ENCODE measurements at places on chromosomes 11 and 22.

- no peak for DNase-seq
Measured at GRCh38 chr22:38685761-38686160, 4.0 kb downstream of the TOMM22 start.

GRCh38 chr11:110782616-110783015, 70.4 kb upstream of the ARHGAP20 start:
- no peak for DNase-seq

- DNase-seq, result no peak
Measured at GRCh38 chr11:100188137-100188783, 498.8 kb upstream of the ARHGAP42 start.

DNA sequence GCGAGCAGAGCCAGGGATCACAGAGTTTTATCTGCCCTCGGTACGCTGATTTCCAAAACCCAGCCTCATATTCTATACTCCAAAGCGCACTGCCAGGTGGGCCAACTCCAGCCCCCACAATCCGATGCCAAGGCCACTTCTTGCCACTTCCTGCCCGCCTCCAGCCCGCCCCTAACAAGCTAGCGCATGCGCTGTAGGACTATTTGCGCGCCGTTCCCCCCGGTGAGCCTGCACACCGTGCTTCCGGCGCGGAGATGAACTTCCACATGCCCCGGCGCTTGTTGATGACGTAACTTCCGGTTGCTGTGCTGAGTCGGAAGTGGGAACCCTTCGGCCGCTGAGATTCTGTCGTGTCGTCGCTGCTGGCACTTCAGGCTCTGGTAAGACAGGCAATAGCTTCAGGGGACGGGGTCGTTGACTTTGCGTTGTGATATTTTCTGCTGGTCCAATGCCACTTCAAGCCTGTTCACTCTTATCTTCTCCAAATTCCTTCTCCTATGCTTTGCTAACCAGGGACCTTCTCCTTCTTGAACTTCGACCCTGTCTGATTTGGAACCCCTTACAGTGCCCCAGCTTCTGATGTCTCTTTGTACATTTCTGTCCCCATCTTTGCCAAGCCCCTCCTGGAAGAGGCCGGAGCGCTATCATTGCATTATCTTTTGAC, at the start of gene UBE4A:
TSS of gene UBE4A (plus strand) at position 306 of the 664 bp plus-strand sequence. CDS start 5,481 bp downstream, outside the sequence.
- DNase-seq, result peak; percentile 94

- no peak for DNase-seq
Measured at GRCh38 chr22:40502919-40503318, 132.5 kb downstream of the SGSM3 start.

DNA sequence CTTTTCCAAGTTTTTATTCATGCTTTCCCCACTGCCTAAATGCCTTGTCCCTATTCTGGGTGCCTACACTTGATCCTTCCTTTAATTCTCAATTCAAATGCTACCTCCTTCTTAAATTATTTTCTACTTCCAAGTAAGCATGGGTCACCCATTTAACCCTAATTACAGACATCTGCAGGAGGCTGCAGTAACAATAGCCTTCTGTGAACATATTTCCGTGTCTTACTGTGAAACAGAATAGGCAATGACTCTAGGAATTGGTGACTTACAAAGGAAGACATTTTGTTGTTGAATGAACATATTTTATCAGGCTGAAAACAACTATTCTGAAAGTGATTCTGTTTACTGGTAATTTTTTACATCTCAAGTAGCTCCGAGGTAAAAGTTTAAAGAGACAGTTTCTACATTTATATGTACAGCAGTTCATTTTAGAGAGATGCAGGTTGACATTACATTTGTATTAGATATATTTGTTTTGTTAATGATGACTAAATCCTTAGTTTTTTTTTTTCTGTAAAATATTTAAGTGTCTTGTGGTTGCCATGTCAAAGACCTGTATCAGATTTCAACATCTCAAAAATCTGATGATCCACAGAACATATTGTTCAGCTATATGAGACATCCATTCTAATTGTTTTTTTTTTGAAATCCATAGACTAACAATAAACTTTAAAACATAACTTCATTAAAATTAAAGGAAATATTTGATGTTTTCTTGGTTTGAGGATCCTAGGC, 316.8 kb downstream of the CASP12 start:
- peak; percentile 45 for DNase-seq

- DNase-seq, result no peak
Measured at GRCh38 chr11:70569618-70569890, 171.2 kb downstream of the CTTN start.

GRCh38 chr22:43419371-43420080, 7.7 kb downstream of the MPPED1 start:
- no peak for DNase-seq

DNA sequence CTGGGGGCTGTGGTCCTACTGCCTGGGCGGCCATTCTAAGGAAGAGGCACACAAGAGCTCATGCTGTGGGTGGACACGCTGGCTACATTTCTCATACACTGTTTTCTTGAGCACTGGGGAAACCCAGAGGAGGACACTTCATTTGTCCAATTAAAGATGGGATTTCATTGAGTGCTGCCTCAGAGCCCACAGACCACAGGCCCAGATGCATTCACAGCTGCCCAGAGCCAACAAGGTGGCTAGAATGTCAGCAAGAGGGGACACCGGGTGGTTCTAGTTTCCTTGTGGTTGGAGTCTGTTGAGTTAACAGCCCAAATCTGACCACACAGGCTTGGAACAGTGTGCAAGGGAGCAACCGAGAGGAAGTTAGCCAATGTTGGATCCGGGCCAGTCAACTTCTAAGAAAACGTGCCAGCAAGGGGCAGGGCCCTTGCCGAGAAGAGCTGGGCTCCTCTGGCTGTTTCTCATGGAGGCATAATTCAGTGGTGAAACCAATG, 35.0 kb upstream of the SORL1 start:
- no peak for DNase-seq

- no peak for DNase-seq
Measured at GRCh38 chr11:130118636-130119387, 40.8 kb upstream of the ST14 start.

GRCh38 chr22:20783300-20783673, 9.4 kb downstream of the SERPIND1 start:
- DNase-seq, result no peak

DNA sequence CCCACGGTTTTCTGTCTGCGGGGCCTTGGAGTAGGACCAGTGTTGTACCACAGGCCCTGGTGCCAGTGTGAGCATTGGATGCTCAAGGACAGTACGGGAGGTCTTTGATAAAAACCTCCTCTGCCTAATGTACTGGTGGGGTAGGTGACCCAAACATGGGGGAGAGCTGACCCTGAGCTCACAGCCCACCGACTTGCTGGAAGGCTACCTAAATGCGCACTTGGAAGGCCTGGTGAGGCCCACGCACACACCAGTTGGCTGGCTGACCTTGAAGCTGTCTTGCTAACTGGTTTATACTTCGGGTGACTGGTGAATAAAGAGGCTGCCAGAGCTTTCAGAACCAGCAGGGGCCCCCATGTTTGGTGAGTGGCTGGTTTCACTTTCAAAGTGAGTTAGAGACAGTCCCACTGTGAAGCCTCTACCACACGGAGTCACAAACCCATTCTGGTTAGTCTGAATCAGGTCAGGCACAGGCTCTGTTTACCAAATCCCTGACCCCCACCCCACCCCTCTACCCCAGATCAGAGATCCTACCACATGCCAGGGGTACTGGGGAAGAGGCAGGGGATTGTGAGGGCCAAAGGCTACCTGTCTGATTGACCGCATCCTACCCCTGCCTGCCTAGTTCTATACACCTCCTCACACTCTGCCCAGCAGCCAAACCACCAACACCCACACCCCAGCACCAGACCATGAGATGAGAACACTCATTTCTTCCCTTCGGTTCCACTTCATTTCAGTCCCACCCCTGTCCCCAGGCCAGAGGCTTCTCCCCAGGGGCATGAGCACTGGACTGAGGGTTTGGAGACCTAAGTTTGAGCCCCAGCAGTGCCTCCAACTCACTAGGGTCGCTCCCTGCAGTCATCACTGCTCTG, 12.7 kb upstream of the IL2RB start:
- no peak for DNase-seq

- DNase-seq, result no peak
Measured at GRCh38 chr11:13000721-13001120, 8.4 kb upstream of the RASSF10 start.

GRCh38 chr11:118896921-118897591, 13.4 kb downstream of the CXCR5 start:
- no peak for DNase-seq

- no peak for DNase-seq
Measured at GRCh38 chr11:66340596-66341501, 4.1 kb downstream of the BRMS1 start.

- DNase-seq, result no peak
Measured at GRCh38 chr11:1292018-1292643, 17.3 kb downstream of the TOLLIP start.

GRCh38 chr11:62542750-62543567, 3.6 kb downstream of the AHNAK start:
- peak; percentile 76 for DNase-seq

GRCh38 chr11:133937468-133937867, 19.3 kb downstream of the IGSF9B start:
- no peak for DNase-seq

DNA sequence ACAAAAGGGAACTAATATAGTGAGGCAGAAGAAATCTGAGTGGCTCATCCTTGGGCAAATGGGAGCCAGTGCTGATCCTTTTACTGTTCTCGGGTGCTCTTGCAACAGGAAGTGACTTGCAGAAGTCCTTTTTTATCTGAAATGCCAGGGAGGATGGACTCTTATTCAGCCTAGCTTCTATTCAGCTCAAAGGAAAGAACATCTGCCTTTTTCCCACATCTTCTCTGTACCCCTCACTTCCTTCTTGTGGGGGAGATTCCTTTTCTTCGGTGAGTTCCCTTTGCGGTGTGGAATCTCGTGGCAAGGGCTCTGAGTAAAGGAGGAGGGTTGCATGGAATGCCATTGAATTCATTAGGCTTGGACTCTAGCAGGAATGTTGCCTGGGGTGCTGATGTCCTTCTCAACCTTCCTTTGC, 76.2 kb downstream of the ZBTB16 start:
- DNase-seq, result no peak

DNA sequence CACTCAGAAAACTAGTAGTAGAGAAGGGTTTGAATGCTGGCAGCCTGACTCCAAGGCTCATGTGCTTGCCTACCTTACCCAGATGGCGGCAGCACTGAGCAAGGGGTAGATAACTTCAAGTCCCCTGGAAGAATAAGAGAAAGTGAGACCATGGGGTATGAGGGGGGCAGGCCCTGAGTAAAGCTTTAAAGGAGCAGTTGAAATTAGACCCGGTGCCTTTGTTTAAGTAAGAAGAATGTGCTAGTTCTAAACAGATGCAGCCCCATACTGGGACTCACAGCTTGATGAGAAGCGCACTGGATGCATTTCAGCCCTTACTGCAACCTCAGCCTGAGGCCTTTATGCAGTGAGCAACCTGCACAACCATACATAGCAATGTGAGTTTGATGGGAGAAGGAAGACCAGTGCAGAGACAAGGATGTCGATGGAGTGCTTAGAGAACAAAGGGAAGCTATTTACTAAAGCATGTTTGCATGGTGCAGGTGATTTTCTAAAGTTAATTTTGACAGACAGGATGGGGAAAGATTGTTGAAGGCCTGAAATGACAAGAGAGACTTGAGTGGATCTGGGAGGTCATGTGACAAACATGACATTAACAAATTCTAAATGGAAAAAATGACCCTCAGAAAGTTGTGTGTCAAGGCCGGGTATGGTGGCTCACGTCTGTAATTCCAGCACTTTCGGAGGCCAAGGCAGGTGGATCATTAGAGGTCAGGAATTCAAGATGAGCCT, 27.1 kb upstream of the TMA7B start:
- peak; percentile 42 for DNase-seq

DNA sequence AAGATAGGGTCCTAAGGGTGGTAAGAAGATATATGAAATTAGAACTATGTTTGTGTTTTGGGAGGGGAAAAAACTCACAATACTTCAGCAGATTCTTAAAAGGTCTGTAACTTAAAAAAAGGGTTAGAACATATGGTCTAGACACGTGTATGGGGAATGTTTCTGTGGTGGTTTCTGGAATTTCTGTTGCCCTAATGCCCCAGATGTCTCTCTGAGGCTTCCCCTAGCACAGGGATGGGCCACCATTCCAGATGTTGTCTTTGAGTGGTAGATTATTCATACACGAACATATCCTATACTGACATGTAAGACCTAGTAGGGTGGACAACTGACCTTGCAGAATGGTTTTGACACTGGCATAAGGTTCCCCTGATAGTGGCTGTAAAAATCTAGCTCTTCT, 26.2 kb downstream of the EHF start:
- DNase-seq, result no peak

- DNase-seq, result peak; percentile 61
Measured at GRCh38 chr11:64013141-64013896, 22.4 kb upstream of the FLRT1 start.

GRCh38 chr22:22085702-22086500, 103.3 kb upstream of the TOP3B start:
- no peak for DNase-seq

- DNase-seq, result peak; percentile 66
Measured at GRCh38 chr11:104366321-104366734, 202.4 kb upstream of the PDGFD start.

DNA sequence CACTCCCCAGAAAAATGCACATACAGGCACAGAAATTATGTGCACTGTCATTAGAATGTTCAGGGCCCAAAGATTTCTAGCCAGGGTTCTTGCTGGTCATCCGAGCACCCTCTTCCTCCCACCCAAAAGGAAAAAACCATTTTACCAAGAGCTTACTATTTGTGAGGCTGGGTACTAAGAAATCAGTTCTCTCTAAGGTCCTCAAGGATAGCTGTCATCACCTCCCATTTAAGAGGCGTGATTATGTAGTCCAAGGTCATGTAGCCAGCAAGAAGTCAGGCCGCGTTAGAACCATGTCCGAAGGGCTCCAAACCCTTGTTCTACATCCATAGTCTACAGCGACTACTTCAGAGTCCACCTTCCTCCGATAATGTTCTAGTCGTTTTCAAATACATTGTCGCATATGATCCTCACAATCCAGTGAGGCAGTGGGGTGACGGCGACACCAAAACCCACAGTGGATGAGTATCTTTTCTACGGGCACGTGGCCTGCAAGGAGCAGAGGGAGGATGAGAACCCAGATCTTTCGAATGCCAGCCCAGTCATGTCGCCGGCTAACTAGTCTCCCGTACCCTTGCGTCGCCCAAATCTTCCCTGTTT, 634 bp downstream of the TIMM8B start:
- DNase-seq, result peak; percentile 47

GRCh38 chr11:81477277-81477676, 1256.4 kb downstream of the FAM181B start:
- no peak for DNase-seq

DNA sequence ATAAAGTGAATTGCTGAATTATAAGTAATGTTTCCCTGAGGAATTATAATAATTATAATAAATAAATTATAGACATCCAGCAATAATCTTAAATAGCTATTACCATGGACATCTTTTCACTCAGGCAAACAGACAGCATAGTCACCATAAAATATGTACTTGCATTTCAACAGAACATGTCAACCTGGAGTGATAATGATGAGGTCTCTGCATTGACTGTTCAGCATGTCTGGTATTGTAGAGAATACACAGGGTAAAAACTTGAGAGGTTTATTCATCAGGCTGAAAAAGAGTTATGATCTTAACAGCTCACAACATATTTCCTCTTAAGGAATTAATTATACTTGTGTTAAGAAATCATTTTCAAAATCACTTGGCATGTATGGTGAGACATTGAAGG, 41.1 kb upstream of the TYR start:
- no peak for DNase-seq

GRCh38 chr22:45094825-45095224, 68.9 kb upstream of the NUP50 start:
- no peak for DNase-seq

All from NCI-H146 (cell line).